ENCODE measurements at places on chromosomes 4 and X.

DNA sequence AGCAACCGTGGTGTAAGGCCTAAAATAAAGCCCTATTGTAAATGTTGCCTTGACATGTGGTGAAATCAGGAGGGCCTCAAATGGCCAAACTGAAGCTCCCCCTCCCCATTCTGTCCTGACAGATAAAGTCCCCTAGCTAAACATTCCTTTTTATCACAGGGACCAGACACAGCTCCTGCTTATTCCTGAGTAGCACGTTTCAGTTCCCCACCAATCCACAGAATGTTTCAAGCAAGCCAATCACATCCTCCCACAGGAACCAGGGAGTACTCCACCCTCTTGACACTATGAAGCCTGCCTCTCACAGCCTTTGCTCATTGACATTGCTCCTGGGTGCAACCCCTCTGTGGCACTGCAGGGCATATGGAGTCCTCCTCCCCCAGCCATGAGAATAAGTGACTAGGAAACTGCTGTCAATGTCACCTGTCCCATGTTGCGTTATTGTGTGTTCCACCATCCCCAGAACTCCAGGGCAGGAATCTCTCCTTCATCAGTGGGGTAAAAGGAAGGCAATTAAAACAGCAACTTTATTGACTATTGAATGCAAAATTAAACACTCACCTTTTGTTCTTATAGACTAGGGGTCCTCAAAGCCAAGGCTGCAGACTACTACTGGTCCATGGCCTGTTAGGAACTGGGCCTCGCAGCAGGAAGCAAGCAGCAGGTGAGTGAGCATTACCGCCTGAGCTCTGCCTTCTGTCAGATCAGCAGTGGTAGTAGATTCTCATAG lies 128.1 kb downstream of the COL25A1 start:
- no peak for DNase-seq

DNA sequence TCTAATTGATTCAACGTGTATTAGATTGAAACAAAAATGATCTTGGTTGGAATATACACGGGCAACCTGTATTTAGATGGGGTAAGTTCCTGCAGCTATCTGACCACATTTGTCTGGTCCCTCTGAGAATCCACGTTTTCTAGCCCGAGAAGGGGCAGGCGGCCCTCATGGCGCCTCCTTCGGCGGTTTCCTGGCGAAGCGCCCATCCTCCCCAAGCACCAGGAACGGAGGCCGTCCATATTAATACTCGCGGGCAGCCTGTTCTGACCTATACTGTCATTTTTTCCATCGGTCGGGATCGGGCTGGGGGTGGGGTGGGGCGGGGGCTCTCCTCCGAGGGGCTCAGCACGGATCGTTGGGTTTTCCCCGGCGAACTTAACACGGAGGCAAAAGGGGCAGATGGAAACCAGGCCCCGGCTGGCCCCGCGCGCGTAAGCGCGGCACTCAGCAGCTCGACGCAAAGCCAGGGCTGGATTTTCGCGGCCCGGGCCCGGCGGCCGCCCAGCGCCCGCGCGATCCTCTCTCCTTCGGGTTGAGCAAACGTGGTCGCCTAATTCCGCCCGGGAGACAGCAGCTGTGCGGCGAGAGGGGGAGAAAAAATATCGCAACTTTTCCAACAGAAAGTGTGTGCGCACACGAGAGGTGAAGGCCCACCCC lies 77.2 kb upstream of the BCOR start:
- no peak for DNase-seq

DNA sequence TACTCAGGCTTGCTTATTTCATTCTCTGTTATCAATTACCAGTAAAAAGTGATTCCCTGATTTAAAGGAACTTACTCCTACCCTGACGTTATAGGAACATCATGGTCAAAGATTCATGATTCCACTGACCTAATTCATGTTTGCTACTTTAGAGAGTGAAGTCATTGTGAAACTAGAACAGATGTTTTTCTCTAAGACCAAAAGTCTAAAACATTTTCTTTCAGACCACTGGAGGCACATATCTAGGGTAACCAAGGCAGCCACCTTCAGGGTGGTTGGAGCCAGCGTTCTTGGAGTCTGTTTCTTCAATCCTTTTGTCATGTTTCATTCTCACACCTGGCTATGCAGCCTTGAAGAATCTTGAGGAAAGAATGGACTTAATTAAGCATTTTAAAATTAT lies 77.8 kb downstream of the GALNTL6 start:
- no peak for DNase-seq

DNA sequence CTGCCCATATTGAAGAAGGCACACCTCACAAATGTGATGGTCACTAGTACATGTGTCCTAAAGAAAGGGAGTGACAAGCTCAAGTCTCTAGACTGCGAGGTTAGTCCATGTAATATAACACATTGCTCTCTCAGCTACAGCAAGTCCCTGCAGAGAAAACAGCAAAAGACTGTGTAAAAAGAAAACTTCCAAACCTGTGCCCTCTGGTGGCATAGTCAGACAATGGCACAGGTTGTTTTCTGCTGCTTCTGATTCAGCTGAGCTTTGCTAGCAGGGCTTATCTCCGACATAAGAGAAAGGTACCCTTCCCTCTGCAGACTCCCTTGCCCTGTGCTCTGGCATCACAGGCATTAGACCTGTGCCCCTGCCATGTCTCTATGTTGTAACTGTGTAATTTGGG lies 1.4 kb upstream of the SERPINA7 start:
- DNase-seq, result no peak

DNA sequence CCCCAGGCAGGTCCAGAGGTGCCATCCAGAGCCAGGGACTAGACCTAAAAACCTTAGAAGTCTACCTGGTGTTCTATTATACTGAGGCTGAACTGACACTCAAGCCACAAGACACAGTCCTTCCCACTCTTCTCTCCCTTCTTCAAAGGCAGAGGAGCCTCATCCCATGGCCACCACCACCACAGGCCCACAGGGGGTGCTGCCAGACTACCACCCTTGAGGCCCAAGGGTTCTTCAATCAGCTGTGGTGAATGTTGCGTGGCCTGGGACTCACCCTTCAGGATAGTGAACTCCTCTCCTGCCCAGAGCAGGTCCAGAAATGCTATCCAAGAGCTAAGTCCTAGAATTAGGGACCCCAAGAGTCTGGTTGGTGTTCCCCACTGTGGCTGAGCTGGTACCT lies 17.5 kb upstream of the RFC1 start:
- DNase-seq, result no peak

DNA sequence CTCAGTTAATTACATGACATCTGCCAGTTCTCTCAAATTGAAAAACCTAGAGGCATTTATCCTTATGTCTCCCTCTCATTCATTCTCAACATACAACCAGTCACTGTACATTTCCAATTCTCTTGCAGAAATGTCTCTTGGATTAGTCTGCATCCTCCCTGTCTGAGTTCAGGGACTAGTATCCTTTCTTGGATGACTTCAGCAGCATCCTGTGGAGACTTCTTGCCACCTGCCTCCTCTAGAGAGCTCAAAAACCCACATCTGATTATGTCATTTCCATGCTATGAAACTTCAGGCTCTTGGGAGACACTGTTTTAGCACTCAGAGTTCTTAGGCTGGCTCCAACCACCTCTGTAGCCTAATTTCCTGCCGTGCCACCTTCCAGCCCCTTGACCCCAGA lies 515.1 kb upstream of the DIPK2B start:
- DNase-seq, result no peak

- DNase-seq, result no peak
Observed at GRCh38 chrX:134469486-134469885, 9.5 kb downstream of the HPRT1 start.

DNA sequence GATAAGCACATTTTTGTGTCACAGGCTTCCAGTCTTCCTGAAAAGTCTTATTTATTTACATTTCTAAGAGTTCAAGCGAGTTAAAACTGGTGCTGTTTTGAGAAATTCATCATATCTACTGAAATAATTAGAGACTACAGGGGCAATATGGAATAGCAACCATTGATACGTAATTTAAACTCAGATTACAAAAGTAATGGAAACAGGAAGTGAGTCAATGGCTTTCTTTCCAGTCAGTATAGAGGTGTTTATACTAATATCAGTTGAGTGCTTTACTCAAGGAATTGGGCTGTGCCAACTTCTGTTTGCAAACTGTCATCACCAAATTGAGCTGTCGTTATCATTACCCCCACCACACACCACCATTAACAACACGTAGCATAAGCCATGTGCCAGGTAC lies 222.7 kb downstream of the COL25A1 start:
- no peak for DNase-seq

GRCh38 chrX:16063141-16063540 lies 60.2 kb upstream of the GRPR start:
- DNase-seq, result no peak

DNA sequence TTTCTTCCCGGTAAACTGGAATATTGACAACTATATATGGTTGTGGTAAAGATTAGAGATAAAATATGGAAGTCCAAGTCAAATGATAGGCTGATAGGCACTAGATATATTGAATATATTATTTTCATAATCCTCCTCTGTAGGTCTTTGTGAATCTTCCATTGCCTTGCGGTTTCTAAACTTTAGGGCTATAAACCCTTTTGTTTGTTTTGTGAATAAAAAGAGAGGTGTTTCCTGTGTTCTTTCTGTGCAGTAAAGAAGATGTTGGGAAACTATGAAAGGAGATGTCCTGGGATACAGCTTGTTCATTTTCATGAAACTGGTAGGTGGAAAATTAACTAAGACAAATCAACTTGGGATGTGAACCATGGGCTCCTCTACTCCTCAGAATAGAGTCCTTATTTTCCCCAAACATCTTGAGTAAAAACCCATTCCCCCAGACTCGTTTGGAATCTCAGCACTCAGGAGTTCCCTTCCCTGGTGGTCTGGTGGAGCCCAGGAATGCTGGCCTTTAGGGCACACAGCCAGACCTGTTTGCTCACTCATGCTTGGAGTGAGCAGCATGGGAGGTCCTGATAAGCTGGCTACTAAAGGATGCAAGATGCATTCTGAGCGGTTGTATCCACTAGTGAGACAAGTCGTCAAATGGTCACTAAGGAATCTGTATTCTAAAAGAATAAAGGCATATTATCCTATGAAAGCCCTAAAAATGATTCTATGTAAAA lies 22.2 kb downstream of the PRDM8 start:
- no peak for DNase-seq

DNA sequence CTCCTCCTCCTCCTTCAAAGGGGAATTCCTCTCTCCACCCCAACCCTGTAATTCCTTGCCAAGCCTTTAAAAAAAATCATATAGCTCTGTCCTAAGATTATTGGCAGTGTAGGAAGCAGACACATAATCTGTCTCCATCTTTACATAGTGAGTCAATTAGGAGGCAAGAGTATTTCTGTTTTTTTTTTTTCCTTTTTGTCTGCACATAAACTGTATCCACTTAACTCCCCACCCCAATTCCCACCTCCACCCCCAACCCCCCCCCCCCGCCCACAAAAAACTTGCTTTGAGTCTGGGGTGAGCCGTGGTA lies 182.5 kb downstream of the RASL11B start:
- DNase-seq, result no peak

DNA sequence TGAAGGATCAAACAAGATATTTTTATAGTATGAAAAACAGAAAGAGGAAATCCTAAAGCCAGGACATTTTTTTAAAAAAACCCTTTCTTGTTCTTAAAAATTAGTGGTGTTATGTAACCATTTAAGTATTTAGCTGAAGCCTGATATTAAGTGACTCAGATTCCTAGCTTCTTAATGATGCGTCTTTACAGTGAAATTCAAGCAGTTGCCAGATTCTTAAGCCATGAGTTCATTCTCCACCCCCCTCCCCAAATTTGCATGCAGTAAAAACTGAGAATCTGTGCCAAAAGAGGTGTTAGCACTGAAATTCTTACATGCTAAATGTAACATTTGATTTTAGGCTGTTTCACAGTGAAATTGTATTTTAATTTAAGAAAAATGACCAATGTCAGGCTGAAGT lies 180.8 kb downstream of the RAPGEF2 start:
- no peak for DNase-seq

DNA sequence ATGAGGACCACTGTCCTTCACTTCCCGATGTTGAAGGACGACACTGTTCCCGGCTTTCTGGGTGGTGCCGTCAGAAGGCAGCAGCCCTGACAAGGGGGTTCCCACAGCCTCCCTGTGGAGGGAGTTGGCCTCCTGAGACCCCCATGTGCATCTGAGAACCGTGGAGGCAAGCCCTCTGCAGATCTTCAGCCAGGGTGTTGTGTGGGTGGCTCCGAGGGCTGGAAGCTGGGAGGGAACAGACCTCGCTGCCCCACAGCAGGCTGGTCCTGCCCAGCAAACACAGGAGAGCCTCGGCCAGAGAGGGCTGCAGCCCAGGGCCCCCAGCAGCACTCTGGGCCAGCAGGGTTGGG lies 16.2 kb downstream of the DGKQ start:
- DNase-seq, result no peak
